ENCODE measurements at places on chromosomes 5 and 9. TPM values are rescaled to one million over a fixed set of nuclear protein-coding genes. Genes with fewer than 3 reads are reported as not detected.

PAX5 gene
- 0.25 TPM for total RNA-seq

GAS1 gene
- total RNA-seq, result 163 TPM

DNA sequence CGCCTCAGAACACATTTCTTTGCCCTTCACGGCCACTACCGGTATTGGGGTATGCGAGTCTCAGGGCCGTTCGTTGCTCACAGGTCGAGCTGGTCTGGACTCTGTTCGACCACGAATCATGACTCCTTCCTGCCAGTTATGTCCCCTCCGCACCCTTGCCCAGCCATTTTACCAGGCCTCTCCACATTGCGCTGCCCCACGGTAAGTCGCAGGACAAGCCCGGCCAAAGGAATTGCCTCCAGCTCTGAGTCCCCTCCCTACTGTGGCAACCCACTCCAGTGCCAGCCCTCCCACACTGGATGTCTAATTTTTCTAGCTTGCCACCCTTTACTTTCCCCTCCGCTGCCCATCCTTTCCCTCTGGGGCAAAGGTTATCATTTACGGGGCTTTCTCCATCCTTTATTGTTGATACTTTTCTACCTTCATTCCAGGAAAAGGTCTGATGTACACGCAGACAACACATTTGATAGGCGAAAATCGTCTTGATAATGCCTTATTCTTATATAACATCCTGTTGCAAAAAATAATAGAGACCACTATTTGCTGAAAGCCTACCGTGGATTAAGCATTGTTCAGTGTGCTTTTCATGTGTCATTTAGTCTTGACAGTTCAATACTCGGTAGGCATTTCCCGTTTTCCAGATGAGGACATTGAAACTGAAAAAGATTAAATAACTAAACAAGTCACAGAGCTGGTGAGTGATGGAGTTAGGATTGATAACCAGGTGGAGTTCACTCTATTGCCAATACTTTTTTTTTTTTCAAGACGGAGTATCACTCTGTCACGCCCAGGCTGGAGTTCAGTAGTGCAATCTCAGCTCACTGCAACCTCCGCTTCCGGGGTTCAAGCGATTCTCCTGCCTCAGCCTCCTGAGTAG lies 958 bp upstream of the HSPA5 start:
- no peaks in the 10 kb centered on the region for H3K27me3 ChIP-seq
- H3K4me3 ChIP-seq, result peak overlapping the region; percentile 88
- peaks cover 3% of the 10 kb centered on the region for H3K36me3 ChIP-seq
- H3K27ac ChIP-seq, result peak overlapping the region; percentile 97
- peaks cover 43% of the 10 kb centered on the region for H3K4me1 ChIP-seq
- no peak for DNase-seq

SPINK6 gene
- total RNA-seq, result not detected

GRCh38 chr9:5549658-5550650 lies 39.6 kb downstream of the PDCD1LG2 start:
- H3K27ac ChIP-seq, result no peak overlapping the region
- H3K27me3 ChIP-seq, result no peaks in the 10 kb centered on the region
- no peaks in the 10 kb centered on the region for H3K36me3 ChIP-seq
- H3K4me1 ChIP-seq, result no peaks in the 10 kb centered on the region
- H3K4me3 ChIP-seq, result no peak overlapping the region

NRARP gene
- 29.5 TPM for total RNA-seq

FAM78A gene
- 2.5 TPM for total RNA-seq

- DNase-seq, result no peak
- no peak overlapping the region for H3K4me3 ChIP-seq
- H3K36me3 ChIP-seq, result no peaks in the 10 kb centered on the region
- no peaks in the 10 kb centered on the region for H3K27me3 ChIP-seq
- H3K4me1 ChIP-seq, result no peaks in the 10 kb centered on the region
- H3K27ac ChIP-seq, result no peak overlapping the region
Measured at GRCh38 chr5:128626536-128627090, 88.6 kb upstream of the FBN2 start.

RIMOC1 gene
- total RNA-seq, result 10.3 TPM

LEAP2 gene
- 4.2 TPM for total RNA-seq

DNA sequence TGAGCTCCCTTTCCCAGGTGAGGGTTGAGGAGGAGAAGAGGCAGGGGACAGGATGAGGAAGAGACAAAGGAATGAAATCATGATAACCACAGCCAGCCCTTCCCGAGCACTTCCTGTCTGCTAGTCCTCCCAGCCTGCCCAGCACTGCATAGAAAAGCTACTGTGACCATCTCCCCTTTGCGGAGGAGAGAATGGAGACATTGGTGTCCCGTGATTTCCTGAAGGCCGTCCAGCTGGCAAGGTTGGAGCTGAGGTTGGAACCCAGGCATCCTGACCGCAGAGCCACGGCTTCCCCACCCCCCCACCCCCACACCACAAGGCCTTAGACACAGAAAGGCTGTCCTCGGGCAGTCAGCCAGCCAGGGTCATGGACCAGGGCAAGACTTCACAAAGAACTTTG lies 131.1 kb upstream of the ICE1 start:
- no peak overlapping the region for H3K27ac ChIP-seq
- no peaks in the 10 kb centered on the region for H3K27me3 ChIP-seq
- no peaks in the 10 kb centered on the region for H3K4me1 ChIP-seq
- no peak for DNase-seq
- H3K36me3 ChIP-seq, result no peaks in the 10 kb centered on the region

- H3K4me3 ChIP-seq, result peak overlapping the region; percentile 30
- H3K27me3 ChIP-seq, result peaks cover 4% of the 10 kb centered on the region
- H3K27ac ChIP-seq, result no peak overlapping the region
- peaks cover 15% of the 10 kb centered on the region for H3K4me1 ChIP-seq
Measured at GRCh38 chr9:122125509-122126330, 32.6 kb upstream of the TTLL11 start.

NELFB gene
- 44.0 TPM for total RNA-seq

- H3K4me1 ChIP-seq, result peaks cover 25% of the 10 kb centered on the region
- no peaks in the 10 kb centered on the region for H3K36me3 ChIP-seq
- no peak overlapping the region for H3K27ac ChIP-seq
- no peak for DNase-seq
Measured at GRCh38 chr5:178589180-178590140, 733 bp downstream of the COL23A1 start.

DNA sequence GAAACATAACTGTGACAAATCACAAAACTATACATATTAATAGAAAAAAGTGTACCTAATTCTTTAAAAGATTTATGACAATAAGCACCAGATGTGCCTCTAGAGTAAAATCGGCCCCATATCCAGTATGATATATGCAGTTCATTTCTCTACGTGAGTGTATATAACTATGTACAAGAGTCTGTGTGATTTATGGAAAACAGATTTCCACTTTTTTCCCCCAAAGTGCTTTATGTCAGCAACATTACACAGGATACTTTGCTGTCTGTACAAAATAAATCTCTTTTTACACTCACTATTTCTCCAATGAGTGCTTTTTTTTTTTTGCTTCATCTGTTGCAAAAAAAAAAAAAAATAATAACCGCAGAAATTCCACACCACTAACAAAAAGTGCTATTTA lies 298.8 kb upstream of the RFX3 start:
- H3K27ac ChIP-seq, result no peak overlapping the region
- no peaks in the 10 kb centered on the region for H3K27me3 ChIP-seq
- H3K4me1 ChIP-seq, result peaks cover 16% of the 10 kb centered on the region
- no peak overlapping the region for H3K4me3 ChIP-seq
- DNase-seq, result no peak

TSSK1B gene
- 1.2 TPM for total RNA-seq

DNA sequence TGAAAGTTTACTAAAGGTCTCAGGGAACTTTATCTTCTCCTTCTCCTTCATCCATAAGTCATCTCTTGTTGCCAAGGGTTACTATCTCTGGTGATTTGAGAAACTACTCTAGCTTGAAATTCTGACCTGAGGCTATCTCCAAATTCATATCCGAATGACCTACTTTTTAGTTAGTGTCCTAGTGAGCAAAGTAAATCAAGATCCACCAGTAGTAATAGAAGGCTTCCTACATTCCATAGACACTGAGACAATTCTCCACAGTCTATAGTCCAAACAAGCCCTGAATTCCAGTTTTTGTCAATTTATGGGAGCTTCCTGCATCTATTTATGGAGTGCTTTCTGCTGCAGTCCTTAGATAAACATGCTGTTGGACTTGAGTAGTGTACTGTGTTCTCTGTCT lies 5.0 kb downstream of the IL7R start:
- DNase-seq, result no peak
- no peak overlapping the region for H3K4me3 ChIP-seq
- no peaks in the 10 kb centered on the region for H3K27me3 ChIP-seq
- H3K4me1 ChIP-seq, result no peaks in the 10 kb centered on the region

BNC2 gene
- total RNA-seq, result 33.9 TPM

- no peaks in the 10 kb centered on the region for H3K27me3 ChIP-seq
- peak overlapping the region; percentile 48 for H3K27ac ChIP-seq
- no peak for DNase-seq
Measured at GRCh38 chr9:137217276-137218211, 4.5 kb downstream of the RNF208 start.

- no peak for DNase-seq
- H3K4me1 ChIP-seq, result no peaks in the 10 kb centered on the region
- H3K27me3 ChIP-seq, result no peaks in the 10 kb centered on the region
- H3K36me3 ChIP-seq, result no peaks in the 10 kb centered on the region
- H3K27ac ChIP-seq, result no peak overlapping the region
- no peak overlapping the region for H3K4me3 ChIP-seq
Measured at GRCh38 chr5:81207009-81207408, 26.1 kb upstream of the CKMT2 start.

- H3K4me3 ChIP-seq, result no peak overlapping the region
- no peaks in the 10 kb centered on the region for H3K36me3 ChIP-seq
- DNase-seq, result no peak
- no peaks in the 10 kb centered on the region for H3K27me3 ChIP-seq
Measured at GRCh38 chr5:154031937-154032489, 6.7 kb downstream of the FAM114A2 start.

- no peak overlapping the region for H3K27ac ChIP-seq
- peaks cover 11% of the 10 kb centered on the region for H3K4me1 ChIP-seq
- no peak overlapping the region for H3K4me3 ChIP-seq
- H3K27me3 ChIP-seq, result no peaks in the 10 kb centered on the region
- no peak for DNase-seq
Measured at GRCh38 chr5:156329171-156329611, 2.2 kb downstream of the SGCD start.

- H3K36me3 ChIP-seq, result no peaks in the 10 kb centered on the region
- no peaks in the 10 kb centered on the region for H3K27me3 ChIP-seq
Measured at GRCh38 chr9:132554755-132555154, 27.7 kb upstream of the BARHL1 start.

DNA sequence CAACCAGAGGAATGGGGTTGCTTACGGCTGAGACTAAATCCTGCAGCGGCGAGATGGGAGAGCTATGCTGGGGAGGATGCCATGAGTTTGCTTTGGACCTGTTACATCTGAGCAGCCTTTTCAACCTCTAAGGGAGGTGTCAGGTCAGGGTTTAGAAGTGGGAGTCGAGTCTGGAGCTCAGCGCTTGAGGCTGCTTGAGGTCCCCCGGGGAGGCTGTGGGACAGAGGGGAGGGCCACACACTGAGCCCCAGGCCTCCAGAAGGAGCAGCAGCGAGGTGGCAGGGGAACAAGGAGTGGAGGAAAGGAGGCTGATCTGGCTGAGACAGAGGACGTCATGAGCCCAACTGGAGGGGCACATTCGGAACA lies 1.9 kb upstream of the QSOX2 start:
- no peaks in the 10 kb centered on the region for H3K27me3 ChIP-seq
- H3K4me3 ChIP-seq, result no peak overlapping the region
- no peak overlapping the region for H3K27ac ChIP-seq
- peaks cover 27% of the 10 kb centered on the region for H3K4me1 ChIP-seq

- H3K4me1 ChIP-seq, result peaks cover 38% of the 10 kb centered on the region
- peak overlapping the region; percentile 80 for H3K27ac ChIP-seq
- peak overlapping the region; percentile 16 for H3K4me3 ChIP-seq
- H3K36me3 ChIP-seq, result no peaks in the 10 kb centered on the region
- no peaks in the 10 kb centered on the region for H3K27me3 ChIP-seq
Measured at GRCh38 chr5:139385061-139386049, 2.3 kb upstream of the SLC23A1 start.

DNA sequence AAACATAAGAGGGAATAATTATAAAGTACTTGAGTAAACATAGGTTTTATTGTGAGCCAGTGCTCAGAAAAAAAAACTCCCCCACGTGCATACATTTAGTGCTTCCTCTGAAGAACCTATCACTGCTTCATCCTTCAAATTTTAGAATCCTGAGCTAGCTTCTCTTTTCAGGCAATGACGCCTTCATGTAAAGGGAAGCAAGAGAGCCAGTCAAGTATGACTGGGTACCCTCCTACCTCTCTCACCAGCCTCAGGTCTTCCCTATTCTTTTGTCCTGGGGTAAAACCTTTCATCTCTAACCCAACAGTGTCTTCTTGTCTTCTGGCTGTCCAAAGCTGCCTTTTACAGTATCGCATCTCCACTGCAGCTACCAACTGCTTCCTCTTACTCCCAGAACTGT lies 32.0 kb downstream of the PLPP1 start:
- peaks cover 33% of the 10 kb centered on the region for H3K4me1 ChIP-seq
- H3K27me3 ChIP-seq, result no peaks in the 10 kb centered on the region
- DNase-seq, result no peak
- H3K4me3 ChIP-seq, result no peak overlapping the region

DNA sequence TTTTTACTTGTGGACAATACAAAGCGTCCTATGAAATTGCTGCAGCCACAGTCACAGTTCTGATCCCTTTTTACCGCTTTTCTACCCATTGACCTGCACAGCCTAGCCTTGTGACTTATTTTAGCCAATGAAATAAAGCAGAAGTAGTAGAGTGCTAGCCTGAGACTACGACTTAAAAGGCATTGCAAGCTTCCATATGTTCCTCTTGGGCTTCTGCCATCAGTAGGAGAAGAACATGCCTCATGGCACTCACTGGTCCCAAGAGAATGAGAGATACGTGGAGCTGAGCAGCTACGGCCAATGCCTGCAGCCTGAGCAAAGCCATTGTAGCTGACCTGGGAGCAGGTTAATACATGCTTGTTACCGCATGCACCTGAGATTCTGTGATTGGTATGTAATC lies 416.6 kb upstream of the CLINT1 start:
- no peaks in the 10 kb centered on the region for H3K36me3 ChIP-seq
- no peaks in the 10 kb centered on the region for H3K27me3 ChIP-seq

- no peaks in the 10 kb centered on the region for H3K27me3 ChIP-seq
- no peaks in the 10 kb centered on the region for H3K36me3 ChIP-seq
- H3K4me1 ChIP-seq, result peaks cover 11% of the 10 kb centered on the region
- no peak overlapping the region for H3K4me3 ChIP-seq
Measured at GRCh38 chr9:134206311-134207300, 42.2 kb upstream of the RNU6ATAC start.

GADD45G gene
- total RNA-seq, result 16.2 TPM

LRRC70 gene
- total RNA-seq, result 9.6 TPM

EPB41L4A gene
- 27.5 TPM for total RNA-seq

DNA sequence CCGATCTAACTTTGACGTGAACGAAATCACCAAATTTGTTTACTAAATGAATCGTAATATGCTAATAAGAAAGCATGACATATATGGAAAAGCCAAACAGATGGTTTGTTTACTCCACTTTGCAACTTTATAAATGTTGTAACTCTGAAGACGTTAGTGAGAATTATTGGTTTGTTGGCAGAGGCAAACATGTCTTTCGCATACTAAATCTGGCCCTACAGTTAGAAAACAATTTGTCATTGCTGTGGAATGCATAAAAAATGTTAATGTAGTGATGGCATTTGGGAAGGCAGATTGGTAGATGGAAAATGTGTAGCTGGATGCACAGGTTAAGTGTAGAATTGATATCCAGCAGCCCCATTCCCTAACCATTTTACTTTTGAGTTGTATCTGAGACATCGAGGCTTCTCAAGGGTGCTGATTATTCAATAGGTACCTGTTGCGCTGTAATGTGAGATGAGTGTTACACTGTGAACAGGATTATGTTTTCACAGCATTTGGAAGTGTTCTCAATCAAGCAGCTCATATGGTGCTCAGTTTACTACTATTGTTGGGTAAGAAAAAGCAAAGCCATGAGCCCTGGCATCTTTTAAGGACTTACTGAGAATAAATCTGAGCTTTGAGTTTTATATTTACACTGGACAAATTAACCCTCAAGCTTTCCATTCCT lies 444.8 kb downstream of the BNC2 start:
- no peaks in the 10 kb centered on the region for H3K27me3 ChIP-seq
- no peak overlapping the region for H3K4me3 ChIP-seq
- no peaks in the 10 kb centered on the region for H3K4me1 ChIP-seq
- H3K36me3 ChIP-seq, result no peaks in the 10 kb centered on the region
- DNase-seq, result no peak

SLC34A1 gene
- total RNA-seq, result not detected

Measured in vagina (tissue), 2 donors.